ENCODE measurements at places on chromosomes 7 and 10.

DNA sequence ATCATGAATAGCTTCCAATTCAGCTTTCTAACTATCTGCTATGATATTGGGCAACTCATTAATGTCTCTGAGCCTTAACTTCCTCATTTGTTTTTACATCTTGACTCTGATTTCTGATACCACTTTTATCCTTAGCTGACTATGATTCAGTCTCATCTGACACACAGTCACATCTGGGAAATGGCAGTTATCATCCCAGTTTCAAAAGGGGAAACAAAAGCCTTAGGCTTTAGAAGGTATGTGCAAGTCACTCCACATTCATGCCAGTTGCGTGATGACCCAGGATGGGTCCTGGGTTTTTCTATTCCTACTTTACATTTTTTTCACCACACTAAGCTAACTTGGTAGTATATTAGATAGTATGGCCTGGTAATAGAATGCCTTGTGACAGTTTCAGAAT lies 12.7 kb downstream of the SCIN start:
- no peak for DNase-seq

GRCh38 chr7:73894733-73895551 lies 34.0 kb downstream of the TMEM270 start:
- DNase-seq, result no peak

GRCh38 chr7:96319439-96319838 lies 2.5 kb downstream of the SLC25A13 start:
- DNase-seq, result no peak

DNA sequence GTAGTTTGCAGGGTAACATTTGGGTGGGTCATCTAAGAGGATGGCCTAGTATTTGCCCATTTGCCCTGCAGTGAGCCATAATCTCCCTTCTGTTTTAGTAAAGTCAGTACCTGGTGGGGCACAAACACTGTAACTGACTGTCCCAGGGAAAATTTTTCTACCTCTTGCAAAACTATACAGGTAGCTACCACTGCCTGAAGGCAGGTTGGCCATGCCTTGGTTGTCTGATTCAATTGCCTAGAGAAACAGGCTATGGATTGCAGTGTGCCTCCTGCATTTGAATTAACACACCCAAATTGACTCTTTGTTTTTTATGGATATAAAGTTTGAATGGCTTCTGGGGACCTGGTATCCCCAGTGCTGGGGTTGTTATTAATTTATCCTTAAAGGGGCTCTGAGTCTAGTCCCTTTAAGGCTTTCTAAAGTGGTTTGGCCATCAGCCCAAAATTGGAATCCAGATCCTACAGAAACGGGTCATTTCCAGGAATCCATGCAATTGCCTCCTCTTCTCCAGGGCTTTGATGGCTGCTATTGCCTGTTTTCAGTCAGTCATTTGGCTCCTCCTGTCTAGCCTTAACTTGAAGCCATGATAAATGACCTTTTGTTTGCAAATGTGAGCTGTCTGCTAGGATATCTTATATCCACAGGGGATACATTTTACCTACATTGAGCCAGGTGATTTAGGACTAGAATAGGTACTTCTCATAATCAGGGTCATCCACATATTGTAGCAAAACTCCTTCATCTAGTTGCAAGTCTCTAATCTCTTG lies 89.1 kb downstream of the STRA8 start:
- no peak for DNase-seq

GRCh38 chr10:94292434-94293090 lies 70.2 kb downstream of the NOC3L start:
- DNase-seq, result no peak

GRCh38 chr7:143886826-143887477 lies 15.0 kb downstream of the TCAF1 start:
- DNase-seq, result no peak

GRCh38 chr10:129525401-129525801 lies 58.4 kb downstream of the MGMT start:
- no peak for DNase-seq

GRCh38 chr10:49153971-49154370 lies 20.1 kb upstream of the FAM170B start:
- DNase-seq, result no peak

- DNase-seq, result no peak
Measured at GRCh38 chr7:22680482-22680911, 46.5 kb upstream of the IL6 start.

- DNase-seq, result no peak
Measured at GRCh38 chr10:98215373-98215772, 52.6 kb downstream of the LOXL4 start.

DNA sequence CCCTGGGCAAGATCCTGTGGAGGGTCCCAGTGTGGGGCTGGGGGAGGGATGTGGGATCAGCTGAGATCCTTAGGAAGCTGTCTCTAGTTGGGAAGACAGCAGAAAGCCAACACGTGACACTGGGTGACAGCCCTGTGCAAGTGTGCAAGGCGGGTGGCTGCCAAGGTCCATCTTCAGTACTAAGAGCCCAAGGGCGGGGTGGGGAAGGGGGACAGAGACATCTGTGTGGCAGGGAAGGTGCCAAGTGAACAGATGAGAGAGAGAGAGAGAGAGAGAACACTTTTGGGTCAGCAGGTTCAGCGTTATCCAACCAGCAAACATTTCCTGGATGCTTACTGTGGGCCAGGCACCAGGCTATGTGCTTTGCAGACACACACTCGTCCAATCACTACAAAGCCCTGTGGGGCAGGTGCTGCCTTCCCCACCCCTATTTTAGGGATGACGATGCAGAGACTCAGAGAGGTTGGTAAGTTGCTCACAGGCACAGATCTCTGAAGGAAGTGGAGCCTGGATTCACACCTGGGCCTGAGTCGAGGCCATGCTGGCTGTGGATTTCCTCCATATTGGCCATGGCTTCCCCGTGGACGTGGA lies 135.7 kb downstream of the GRK5 start:
- DNase-seq, result no peak

GRCh38 chr10:110951381-110951780 lies 32.0 kb downstream of the SHOC2 start:
- DNase-seq, result no peak

- DNase-seq, result no peak
Measured at GRCh38 chr7:67732898-67733297, 736.3 kb downstream of the TYW1 start.

DNA sequence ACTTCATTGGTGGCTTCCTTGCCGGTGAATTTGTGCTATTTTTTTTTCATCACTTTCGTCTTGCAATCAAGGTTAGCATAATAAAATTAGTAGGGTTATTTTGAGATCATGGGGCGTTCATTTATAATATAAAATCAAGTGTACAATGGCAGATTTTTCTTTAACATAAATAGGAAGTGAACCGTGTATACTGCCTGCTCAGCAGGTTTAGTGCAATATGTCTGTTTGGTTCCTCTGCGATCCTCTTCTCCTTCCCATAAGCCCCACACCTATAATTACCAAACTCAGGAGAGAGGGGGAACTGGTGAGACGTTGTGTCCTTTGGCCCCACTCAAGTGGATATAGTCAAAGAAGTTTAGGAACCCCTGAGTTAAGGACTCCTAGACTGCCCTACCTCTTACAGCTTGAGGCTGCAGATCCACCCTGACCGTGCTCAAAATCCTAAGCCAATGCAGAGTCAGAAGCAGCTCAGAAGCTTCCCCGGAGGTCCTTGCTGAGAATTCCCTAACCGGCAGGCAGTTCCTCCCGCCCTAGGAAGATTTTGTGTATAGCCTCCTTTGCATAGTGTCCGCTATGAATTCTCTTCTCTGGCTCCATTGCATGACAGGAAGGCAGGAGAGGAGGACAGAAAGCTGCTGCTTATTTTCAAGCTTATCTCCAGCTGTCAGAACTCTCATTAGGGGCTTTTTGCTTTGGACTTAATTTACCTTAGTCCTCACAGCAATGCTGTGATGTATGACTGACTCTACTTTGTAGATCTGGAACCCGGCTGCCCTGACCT lies 41.5 kb downstream of the PYROXD2 start:
- no peak for DNase-seq

DNA sequence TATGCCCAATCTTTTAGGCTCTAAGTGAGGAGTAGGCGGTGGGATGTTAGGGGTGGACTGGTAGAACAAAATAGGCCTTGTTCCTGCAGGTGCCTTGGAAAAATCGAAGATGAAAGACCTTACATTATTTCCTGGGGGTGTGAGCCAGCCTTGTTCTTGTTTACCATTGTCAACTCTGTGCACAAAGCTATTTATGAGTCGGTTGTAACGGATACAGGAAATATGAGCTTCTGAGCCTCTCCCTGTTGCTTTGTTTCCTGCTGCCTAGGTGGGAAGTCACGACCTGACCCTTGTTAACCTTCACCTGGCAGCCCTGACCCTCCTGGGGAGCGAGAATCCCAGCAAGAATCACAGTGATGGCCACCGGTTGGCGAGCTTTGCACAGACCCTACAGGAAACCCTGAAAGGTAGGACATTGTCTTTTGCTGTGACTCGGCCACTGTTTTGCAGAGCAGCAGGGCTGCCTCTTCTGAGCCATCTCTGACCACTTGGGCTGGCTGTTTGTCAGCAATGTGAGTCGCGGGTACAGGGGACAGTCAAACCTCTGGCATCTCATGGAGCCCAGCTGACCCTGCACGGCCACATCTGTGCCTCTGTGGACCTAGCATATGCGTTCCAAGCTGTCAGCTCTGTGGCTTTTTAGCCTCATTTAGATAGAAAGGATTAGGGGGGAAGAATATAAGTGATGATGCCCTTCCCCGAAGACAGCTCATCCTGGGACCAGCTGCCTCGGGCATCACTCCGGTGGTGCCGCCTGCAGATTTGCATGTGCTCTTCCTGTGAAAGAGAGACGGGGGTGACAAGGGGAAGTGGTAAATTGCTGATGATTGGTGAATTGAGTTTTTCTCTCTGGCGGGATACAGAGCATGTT lies 102.1 kb upstream of the ANLN start:
- no peak for DNase-seq

- DNase-seq, result no peak
Measured at GRCh38 chr7:123783820-123784219, 35.0 kb upstream of the WASL start.

DNA sequence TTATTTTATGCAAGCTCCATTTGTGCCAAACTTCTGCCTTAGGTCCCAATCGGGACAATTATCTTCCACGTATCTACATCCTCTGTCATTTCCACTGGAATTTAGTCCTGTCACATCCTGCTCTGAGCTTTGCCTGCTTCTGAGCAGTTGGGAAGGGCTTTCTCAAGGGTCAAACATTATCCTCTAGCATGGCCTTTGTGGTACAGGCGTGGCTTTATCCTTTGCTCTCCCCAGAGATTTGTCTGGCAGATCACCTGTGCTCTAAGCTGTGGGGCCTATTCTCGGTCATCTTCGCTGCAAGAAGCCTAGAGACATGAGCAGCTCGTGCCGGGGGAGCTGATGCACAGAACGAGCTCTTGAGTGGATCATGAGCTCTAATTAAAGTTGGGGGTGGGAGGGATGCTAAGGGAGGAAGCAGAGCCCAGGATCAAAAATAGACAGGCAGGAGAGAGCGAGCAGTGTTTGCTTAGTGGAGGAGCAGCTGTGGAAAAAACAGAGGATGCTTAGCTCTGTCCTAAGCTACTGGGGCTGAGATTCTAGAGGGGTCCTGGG lies 19.8 kb upstream of the TMEM273 start:
- DNase-seq, result no peak

GRCh38 chr10:62082729-62083411 lies 181.4 kb downstream of the ARID5B start:
- DNase-seq, result no peak

GRCh38 chr7:19919261-19920095 lies 146.1 kb upstream of the TMEM196 start:
- DNase-seq, result no peak

Data from stimulated activated CD8-positive, alpha-beta memory T cell treated with anti-CD3 and anti-CD28 coated beads, Interleukin-4, amount 100 ng/mL, for 1 hour (primary cell).